SK-N-DZ (cell line): ENCODE measurements at places on chromosomes 12 and 14.

DNA sequence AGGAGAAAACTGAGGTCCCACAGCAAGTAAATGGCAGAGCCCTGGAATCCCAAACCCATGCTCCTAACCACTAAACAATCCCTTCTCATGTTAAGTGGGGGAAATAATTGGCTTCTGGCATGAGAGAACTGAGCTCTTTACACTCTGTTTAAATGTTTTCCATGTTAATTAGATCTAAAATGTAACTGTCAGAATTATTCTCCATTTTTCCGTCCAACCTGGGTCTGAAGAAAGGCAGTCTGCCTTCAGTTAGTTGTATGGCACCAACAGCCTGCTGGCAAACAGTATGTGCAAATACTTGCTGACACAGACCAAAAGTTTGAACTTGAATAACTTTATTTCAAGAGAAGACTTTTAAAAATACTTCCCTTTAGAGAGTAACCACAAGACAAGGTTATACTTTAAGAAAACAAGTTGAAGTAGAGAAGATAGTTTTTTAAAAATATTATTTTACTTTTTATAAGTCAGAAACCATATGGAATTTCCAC lies 59.7 kb downstream of the E2F7 start:
- DNase-seq, result no peak

DNA sequence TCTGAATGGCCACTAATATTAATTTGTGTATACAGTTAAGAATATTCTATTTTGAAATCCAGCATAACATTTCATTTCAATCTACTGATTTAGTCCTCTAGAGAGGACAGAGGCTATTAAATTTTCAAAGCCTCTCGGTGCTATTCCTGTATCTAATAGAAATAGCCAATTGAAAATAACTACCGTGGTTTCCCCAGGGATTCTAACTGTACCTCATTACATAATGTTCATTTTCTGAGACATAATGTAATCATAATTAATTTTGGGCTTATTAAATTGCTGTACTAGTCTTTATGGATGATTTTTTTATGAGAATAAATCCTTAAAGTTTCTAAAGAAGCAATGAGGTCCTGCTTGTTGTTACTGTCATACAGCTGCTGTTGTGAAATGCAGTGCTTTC lies 38.6 kb upstream of the ACSS3 start:
- DNase-seq, result no peak

DNA sequence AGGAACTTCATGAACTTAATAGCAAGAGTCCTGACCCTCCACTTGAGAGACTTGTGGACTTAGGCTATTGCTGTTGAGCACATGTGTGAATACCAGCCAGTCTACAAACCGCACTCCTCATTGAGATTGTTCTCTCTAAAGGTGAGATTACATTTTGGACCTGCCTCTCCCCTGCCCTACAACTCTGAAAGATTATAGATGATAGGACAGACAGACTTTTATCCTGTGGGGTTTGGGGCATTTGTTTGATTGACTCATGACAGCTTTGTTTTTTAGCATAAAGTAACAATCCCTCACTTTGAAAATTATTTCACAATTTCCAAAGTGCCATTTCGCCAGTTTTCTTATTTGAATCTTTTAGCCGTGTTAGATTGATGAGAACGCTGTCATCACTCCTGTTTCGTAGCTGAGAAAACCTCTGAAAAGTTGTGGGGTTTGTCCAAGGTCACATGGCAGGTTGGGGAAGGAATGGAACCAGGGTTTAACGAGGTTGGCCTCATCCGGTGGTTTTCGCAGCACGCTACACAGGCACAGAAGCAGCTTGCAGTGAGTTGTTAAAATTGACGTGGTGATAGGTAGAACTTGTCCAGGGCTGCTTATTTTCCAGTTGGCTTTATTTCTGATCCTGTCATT lies 836 bp downstream of the EVL start:
- DNase-seq, result no peak

DNA sequence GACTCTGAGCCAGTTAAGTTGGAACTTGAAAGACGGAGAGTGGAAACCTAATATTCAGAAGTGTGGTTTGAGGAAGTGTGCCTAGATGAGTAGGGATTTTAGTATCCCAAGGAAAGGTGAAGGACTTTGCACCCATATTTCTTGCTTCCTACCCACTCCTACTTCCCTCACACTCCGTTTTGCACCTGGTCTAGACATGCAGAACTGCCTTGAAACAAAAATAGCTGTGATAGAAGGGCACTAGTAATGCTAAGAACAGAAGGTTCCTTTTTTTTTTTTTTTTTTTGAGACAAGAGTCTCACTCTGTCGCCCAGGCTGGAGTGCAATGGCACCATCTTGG lies 732 bp upstream of the ARF3 start:
- DNase-seq, result no peak

DNA sequence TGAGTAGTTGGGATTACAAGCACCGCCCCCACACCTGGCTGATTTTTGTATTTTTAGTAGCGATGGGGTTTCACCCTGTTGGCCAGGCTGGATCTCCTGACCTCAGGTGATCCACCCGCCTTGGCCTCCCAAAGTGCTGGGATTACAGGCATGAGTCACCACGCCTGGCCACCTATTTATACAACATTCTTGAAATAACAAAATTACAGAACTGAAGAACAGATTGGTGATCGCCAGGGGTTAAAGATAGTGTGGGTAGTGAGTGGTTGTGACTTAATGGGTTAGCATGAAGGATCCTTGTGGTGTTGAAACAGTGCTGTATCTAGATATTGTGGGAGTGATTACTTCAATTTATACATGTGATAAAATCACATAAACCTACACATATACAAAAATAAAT lies 7.4 kb downstream of the GLIPR1L1 start:
- DNase-seq, result no peak

DNA sequence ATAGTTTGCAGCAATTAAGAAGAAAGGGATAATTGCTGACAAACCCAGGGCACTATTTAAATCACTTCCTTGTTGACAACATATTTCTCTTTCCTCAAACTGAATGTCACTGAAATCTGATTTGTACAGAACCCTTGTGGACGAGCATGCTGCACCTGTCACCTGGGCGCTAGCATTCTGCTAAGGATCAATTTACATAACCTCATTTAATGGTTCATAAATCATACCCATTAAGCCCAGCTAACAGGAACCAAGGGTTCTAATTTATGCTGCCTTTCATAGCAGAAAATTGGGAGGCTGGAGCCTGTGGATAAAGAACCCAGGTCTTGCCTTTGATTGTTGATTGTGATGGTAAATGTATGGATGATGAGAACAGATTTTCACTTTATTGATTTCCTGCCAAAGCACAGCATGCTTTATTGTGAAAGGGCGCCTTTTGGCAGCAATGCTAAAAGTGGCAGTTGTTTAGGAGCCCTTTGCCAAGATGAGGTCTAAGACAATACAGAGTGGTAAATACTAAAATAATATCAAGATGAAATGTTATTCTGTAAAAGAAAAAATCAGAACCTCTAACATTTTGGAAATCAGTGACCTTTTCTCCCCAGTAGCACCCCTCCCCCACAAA lies 95.4 kb downstream of the NKX2-1 start:
- DNase-seq, result no peak

DNA sequence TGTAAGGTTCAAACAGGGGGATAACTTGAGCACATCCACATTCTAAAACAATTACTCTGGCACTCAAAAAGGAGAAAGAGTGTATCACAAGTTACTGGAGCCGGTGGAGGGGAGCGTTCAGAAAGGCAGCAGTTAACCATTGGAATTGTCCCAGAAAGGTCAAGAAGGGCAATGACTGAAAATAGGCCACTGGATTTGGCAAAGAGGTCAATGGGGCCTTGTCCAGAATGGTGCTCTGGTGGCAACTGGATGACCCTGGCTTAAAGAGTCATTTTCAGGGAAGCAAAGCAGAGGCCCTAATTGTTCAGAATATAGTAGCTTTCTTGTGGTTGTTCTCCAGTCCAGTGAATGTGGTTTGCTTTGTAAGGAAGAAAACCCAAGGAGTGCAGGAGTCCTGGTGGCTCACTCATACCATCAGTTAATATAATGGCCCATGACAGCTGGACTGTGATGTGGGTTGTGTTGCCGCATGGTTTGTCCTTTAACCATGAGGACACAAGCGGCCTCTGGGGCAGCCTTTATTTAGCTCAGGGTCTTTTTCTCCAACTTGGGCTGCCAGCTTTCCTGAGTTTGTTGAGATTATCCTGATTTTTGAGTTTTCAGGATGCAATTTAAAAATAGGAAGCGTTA lies 142.8 kb upstream of the PELI2 start:
- no peak for DNase-seq

DNA sequence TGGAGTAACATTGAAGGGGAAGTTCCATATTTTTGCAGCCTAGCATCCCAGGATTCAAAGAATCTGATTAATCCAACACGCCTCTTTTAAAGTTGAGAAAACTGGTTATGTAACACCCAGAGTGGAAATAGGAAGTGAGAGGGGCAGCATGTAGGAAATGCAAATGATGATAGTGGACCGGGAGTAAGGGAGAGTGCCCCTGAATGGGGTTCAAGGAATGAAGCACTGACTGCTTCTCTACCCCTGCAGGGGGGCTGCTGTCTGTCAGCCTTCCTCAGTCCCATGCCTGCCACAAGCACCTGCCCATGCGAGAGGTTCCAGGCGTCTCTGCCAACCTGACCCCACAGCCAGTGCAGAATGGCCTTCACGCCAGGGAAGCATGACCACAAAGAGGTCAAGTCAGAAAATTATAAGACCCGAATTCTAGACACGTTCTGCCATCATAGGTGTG lies 126.5 kb upstream of the CCND2 start:
- no peak for DNase-seq

GRCh38 chr12:86959766-86960458 lies 703.7 kb upstream of the MGAT4C start:
- DNase-seq, result no peak

GRCh38 chr12:124601706-124602105 lies 34.3 kb upstream of the NCOR2 start:
- DNase-seq, result no peak

DNA sequence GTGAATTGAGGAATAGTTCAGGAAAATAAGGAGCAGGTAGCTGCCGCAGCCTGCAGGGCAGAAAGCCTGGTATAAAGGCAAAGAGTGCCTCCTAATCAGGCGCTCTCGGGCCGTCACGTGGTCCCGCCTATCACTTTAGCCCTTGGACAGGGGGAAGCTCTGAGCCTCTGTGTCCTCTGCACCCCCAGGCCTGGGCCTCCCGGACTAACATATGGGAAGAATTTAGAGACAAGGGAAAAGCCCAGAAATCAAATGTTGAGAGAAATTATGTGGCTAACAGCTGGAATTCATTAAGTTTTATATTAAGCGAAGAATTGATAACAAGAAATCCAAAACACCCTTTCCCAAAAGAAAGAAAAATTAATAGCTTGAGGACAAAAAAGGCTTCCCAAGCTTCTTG lies 417.7 kb downstream of the ATP23 start:
- no peak for DNase-seq

DNA sequence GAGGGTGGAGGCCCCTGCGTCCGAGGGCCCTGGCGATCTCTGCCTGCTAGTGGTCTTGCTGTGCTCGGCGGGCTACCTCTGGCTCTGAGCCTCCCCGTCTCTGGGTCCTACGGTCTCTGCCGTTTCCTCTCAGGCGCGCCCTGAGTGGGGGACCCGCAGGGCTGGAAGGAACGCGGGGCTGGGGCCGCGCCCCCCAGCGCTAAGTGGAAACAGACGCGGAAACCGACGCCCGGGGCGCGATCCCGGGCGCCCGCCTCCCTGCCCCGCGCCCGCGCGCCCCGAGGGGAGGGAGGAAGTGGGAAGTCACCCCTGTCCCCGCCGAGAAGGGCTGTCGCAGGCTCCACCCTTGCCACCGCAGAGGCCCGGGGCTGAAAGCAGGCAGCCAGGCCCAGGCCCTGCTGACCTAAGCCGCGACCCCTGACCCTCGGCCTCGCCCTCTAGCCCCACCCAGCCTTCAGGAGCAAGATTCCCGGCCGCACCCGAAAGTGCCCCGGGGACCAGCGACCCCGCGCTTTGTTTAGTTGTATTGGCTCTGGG lies 831 bp downstream of the CRIP1 start:
- no peak for DNase-seq

GRCh38 chr12:67649261-67649569 lies 670 bp downstream of the DYRK2 start:
- DNase-seq, result no peak

DNA sequence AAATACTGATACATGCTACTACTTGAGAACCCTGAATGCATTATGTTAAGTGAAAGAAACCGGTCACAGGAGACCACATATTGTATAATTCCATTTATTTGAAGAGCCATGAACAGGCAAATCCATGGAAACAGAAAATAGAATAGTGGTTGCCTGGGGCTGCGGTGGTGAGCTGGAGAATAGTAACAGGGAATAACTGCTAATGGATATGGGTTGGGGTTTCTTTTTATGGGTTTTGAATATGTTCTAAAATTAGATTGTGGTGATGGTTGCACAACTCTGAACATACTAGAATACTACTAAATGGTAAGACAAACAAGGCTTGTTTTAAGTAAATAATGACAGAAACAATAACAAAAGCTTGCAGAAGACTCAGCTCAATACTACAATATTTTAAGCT lies 293.0 kb downstream of the BTG1 start:
- no peak for DNase-seq

- peak; percentile 70 for DNase-seq
Observed at GRCh38 chr12:120235369-120236323, 29.9 kb downstream of the PXN start.

DNA sequence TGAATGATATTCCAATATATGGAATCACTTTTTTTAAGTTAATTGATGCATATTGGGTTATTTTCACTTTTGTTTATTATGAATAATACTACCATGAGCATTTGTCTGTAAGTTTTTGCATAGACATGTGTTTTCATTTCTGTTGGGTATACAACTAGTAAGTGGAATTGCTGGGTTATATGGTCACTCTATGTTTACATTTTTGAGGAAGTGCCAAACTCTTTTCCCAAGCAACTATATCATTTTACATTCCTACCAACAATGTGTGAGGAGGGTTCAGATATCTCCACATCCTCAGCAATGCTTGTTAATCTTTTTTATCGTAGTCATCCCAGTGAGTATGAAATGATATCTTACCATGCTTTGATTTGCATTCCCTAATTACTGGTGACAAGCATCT lies 64.0 kb downstream of the MON2 start:
- DNase-seq, result no peak
